DND-41 (cell line): ENCODE measurements at places on chromosomes 6 and 20.

- DNase-seq: no peak
- no peak overlapping the region for H3K27ac ChIP-seq
- no peaks in the 10 kb centered on the region for H3K27me3 ChIP-seq
Observed at GRCh38 chr6:110746680-110747079, 68.6 kb downstream of the CDK19 start.

DNA sequence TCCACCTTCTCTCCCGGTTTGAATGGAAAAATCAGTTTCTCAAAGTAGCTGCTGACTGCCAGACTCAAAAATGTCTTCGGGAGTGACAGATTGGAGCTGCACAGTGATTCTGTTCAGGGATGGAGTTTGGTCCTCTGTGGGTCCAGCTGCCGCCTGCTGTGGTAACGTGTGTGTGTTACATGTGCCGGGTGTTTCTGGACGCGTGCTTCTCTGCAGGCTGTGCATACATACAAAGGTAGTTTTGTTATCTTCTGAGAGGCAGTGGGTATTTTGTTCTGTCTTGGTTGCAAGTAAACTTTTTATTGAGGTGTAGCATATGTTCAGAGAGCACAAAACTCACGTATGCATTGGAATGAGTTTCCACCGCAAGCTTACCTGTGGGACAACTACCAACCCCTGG is 41.3 kb upstream of the NAA20 start:
- no peaks in the 10 kb centered on the region for H3K4me1 ChIP-seq
- H3K4me3 ChIP-seq: no peak overlapping the region
- H3K36me3 ChIP-seq: no peaks in the 10 kb centered on the region
- no peak overlapping the region for H3K27ac ChIP-seq

DNA sequence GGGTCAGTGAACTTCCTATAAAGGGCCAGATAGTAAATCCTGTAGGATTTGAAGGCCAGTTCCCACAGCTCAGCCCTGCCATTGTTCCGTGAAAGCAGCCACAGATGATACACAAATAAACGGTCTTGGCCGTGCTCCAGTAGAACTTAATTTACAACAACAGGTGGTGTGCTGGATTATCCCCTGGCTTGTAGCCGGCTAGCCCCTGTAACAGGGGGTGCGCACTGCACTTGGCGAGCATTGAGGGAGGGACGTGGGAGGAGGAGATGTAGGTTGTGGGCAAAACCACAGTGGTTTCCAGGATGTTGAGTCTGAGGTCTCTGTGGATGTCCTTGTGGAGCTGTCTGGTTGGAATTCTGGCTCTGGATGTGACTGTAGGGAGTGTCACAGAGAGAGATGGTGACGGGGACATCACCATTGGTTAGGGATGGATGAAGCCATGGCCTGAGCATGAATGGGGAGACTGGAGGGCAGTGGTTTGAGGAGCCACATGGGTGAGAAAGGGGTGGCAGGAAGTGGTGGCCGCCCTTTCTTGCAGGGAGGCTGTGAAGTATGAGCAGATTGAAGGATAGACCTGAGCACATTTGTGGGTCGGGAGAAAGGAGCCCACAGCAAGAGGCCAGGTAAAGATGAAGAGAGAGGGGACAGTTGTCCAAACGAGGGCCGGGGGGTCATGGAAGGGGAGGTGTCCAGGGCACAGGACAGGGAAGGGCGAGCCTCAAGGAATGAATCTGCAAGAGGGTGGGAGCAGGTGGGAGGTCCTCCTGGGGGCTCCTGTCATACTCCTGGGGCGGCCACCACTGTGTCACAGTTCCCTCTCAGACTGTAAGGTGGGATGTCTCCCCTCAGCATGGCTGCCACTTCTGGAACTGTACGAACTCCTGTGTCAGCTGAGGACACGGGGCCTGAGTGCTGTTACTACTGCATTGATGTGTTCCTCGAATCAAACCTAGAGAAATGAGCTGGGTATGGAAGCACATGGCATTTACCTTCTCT is 53.6 kb downstream of the CDH26 start:
- H3K27ac ChIP-seq: peak overlapping the region; percentile 9; the same call in 1 of the 2 replicates
- H3K4me1 ChIP-seq: peaks cover 25% of the 10 kb centered on the region
- peaks cover 19% of the 10 kb centered on the region for H3K27me3 ChIP-seq
- DNase-seq: peak; percentile 82

DNA sequence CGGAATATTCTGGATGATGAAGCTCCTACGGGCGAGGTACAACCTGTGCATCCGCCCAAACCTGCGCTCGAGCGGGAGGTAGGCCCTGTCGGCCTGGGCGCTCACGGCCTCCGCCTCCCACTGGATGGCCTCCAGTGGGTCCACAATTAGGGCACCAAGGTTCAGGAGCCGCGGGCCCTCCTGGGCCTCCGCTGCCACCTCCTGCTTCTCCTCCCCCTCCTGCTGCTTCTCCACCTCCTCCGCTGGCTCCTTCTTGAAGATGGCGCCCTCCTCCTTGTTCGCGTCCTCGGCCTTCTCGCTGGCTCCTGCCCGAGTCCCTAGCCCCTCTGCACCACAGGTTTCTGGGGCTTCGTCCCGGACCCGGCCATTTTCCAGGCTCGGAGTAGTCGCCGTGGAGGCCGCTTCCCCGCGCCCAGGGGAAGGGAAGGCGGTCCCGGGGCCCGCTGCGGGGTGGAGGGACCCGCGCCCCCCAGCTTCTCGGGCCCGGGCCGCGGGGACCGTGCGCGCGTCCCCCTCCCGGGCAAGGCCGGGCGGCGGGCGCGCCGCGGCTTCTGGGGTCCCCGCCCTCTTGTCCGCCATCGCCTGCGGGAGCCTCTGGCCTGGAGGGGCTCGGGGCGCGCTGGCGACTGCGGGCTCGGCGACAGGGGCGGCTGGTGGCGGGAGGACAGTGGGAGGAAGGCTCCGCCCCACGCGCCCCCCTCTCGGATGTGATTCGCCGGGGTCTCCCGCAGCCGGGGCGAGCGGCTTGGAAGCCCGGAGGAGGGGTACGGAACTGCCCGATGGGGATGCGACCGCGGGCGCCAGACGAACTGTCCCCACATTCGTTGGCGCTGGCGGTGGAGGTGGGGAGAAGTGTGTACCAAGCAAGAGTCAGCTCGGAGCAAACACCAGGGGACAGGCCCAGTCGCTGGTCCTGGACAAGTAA is 17.6 kb downstream of the PLAGL2 start:
- H3K27me3 ChIP-seq: no peaks in the 10 kb centered on the region
- H3K4me1 ChIP-seq: peaks cover 26% of the 10 kb centered on the region
- H3K36me3 ChIP-seq: peaks cover 22% of the 10 kb centered on the region

DNA sequence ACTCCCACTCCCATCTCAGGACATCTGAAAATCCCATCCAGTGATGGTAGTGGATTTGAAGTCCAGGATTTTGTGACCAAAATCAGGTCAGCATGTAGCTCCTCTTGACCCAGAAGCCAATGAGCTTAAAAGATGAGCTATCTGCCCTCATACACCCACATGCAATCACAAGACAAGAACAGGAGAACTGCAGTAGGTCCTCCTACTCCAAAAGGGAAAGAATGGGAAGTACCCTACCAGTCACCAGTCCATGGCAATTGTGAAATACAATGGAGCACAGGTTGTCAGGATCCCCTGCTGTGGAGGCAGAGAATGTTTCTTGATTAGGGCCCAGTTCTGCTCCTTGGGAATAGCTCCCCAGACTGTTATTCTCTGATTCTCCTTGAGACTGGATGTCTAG is 347.3 kb upstream of the CNR1 start:
- no peaks in the 10 kb centered on the region for H3K4me1 ChIP-seq
- H3K4me3 ChIP-seq: no peak overlapping the region
- no peak for DNase-seq
- no peak overlapping the region for H3K27ac ChIP-seq
- no peaks in the 10 kb centered on the region for H3K36me3 ChIP-seq

DNA sequence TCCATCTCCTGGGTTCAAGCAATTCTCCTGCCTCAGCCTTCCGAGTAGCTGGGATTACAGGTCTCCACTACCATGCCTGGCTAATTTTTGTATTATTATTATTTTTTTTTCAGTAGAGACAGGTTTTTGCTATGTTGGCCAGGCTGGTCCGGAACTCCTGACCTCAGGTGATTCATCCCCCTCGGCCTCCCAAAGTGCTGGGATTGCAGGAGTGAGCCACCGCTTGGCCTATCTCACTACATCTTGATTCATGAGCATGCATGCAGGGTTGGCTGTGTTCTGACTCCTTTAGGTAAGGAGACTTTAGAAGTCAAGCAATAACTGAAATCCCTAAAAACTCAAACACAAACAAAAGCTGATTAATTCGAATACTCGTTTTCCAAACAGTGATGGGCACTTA is 80.9 kb downstream of the GJA1 start:
- H3K27me3 ChIP-seq: no peaks in the 10 kb centered on the region
- DNase-seq: no peak
- no peak overlapping the region for H3K4me3 ChIP-seq
- no peaks in the 10 kb centered on the region for H3K36me3 ChIP-seq
- no peak overlapping the region for H3K27ac ChIP-seq
- H3K4me1 ChIP-seq: peaks cover 5% of the 10 kb centered on the region; the same call in 1 of the 2 replicates

- H3K4me1 ChIP-seq: peaks cover 34% of the 10 kb centered on the region
- H3K4me3 ChIP-seq: no peak overlapping the region
- no peaks in the 10 kb centered on the region for H3K36me3 ChIP-seq
- H3K27me3 ChIP-seq: no peaks in the 10 kb centered on the region
- DNase-seq: no peak
Observed at GRCh38 chr6:139287868-139288267, 3.9 kb downstream of the TXLNB start.

- H3K36me3 ChIP-seq: peaks cover 7% of the 10 kb centered on the region; the same call in 1 of the 2 replicates
- peak; percentile 83 for DNase-seq
- H3K27ac ChIP-seq: peak overlapping the region; percentile 98
Observed at GRCh38 chr6:26249957-26250697, 114.9 kb upstream of the BTN3A2 start.

DNA sequence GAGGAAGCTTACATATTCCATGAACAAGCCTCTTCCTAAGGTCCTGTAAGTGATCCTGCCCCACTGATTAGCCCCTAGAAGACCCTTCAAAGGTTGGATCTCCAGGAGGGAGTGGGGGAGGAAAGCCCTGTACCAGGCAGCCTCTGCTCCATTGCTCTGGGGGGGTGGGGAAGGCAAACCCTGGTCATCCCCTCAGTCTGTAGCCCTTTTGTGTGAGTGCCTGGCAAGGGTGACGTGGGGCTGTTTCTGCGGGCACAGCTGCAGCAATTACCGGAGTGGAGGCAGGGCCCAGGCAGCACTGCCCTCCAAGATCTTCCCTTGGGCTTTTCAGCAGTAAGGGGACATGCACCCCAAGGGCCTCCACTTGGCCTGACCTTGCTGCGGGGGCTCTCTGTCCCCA is at the start of gene MOG:
TSS of gene MOG (plus strand) at position 295 of the 400 bp plus-strand sequence. CDS start 118 bp downstream, outside the sequence.
- no peak within 1 kb of the TSS for H3K4me3 ChIP-seq
- no peak for DNase-seq
- H3K36me3 ChIP-seq: no peaks in the 10 kb centered on the region
- H3K4me1 ChIP-seq: no peaks in the 10 kb centered on the region

DNA sequence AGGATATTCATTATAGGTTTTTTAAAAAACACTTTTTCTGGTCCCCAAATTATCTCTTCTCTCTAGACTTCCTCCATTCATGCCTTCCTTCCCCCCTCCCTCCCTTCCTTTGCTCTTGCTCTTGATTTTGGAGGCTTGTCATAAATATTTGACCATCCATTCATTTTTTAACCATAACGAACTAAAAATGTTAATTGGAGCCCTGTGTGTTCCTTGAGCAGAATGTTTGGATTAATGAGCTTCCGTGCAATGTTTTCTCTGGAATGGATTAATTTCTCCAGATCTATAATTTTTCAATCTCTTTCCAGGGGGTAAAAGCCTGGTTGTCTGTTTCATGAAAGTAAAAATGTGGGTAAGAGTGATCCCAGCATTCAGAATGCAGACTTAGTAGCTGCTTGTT is 155.5 kb downstream of the ESR1 start:
- DNase-seq: no peak
- no peaks in the 10 kb centered on the region for H3K4me1 ChIP-seq
- no peak overlapping the region for H3K27ac ChIP-seq
- H3K36me3 ChIP-seq: no peaks in the 10 kb centered on the region
- no peak overlapping the region for H3K4me3 ChIP-seq

GRCh38 chr6:30168741-30169140 is 5.4 kb downstream of the TRIM15 start:
- H3K4me3 ChIP-seq: no peak overlapping the region
- DNase-seq: no peak

GRCh38 chr20:38642498-38642897 is 40.9 kb downstream of the ARHGAP40 start:
- H3K4me1 ChIP-seq: peaks cover 10% of the 10 kb centered on the region
- no peak for DNase-seq
- H3K4me3 ChIP-seq: no peak overlapping the region
- H3K27ac ChIP-seq: no peak overlapping the region

- no peak overlapping the region for H3K4me3 ChIP-seq
- peaks cover 6% of the 10 kb centered on the region; the same call in 1 of the 2 replicates for H3K4me1 ChIP-seq
- H3K36me3 ChIP-seq: no peaks in the 10 kb centered on the region
- H3K27me3 ChIP-seq: no peaks in the 10 kb centered on the region
- no peak for DNase-seq
Observed at GRCh38 chr20:24203526-24204183, 215.1 kb upstream of the GGTLC1 start.

DNA sequence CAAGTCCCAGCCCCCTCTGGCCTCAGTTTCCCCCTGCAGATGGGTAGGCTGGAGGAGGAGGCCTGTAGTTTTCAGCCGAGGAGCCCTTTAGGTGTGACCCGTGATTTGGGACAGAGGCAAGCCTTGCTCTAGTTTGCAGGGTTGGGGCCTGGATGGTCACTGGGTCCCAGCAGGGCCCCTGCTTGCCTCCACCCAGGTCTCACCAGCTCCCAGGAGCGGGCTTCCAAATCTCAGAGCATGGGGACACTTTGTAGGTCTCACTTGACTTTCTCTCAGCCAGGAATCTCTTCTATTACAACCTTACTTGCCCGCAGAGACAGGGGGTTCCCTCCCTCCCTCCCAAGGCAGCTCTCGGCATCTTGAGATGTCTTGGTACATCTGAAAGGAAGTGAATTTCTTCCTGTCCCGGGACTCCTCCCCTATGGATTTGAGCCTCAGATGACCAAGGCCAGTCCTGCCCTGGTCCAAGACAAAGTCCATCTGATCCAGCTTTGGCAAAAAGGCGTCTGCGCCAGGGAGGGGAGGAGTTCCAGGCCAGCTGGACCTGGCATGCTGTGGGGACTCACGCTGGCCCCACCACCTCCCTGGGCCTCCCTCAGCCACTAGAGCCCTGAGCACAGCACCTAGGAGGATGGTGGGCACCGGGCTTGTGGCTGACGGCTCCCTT is 47.4 kb downstream of the SRC start:
- H3K36me3 ChIP-seq: peaks cover 15% of the 10 kb centered on the region; the same call in 1 of the 2 replicates
- H3K4me3 ChIP-seq: no peak overlapping the region
- H3K4me1 ChIP-seq: no peaks in the 10 kb centered on the region
- DNase-seq: no peak
- no peak overlapping the region for H3K27ac ChIP-seq

GRCh38 chr6:69812746-69813427 is 16.1 kb upstream of the LMBRD1 start:
- H3K27ac ChIP-seq: no peak overlapping the region
- H3K4me3 ChIP-seq: no peak overlapping the region
- no peaks in the 10 kb centered on the region for H3K27me3 ChIP-seq
- no peaks in the 10 kb centered on the region for H3K36me3 ChIP-seq
- no peaks in the 10 kb centered on the region for H3K4me1 ChIP-seq

DNA sequence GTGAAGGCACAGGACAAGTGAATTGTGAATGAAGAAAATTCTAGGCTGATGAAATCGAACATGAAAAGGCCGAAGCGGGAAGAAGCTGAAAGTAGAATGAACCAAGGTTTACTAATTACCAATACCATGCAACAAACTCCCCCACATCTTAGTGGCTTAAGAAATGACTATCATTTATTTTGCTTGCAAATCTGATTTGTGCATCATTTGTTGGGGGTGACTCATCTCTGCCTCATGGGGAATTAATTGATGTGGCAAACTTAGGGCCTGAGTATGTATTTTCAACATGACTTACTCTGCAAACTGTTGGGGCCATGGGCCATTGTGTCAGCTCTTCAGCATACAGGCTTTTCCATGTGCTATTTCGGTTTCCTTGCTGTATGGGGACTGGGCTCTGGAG is 26.8 kb downstream of the PPP1R14C start:
- peaks cover 3% of the 10 kb centered on the region for H3K27me3 ChIP-seq
- no peaks in the 10 kb centered on the region for H3K36me3 ChIP-seq
- no peaks in the 10 kb centered on the region for H3K4me1 ChIP-seq
- H3K4me3 ChIP-seq: no peak overlapping the region
- no peak for DNase-seq
